ENCODE measurements at places on chromosomes 11 and 22. TPM values are rescaled to one million over a fixed set of nuclear protein-coding genes. Genes with fewer than 3 reads are reported as not detected.

Gene MMP12
- not detected for total RNA-seq

Gene OR4A5
- not detected for total RNA-seq

Gene PHOX2A
- not detected for total RNA-seq

Gene SMIM35
- 0.63 TPM for total RNA-seq

Gene YAP1
- total RNA-seq, result 0.20 TPM

Gene EHD1
- total RNA-seq, result 102 TPM

Gene INPP5J
- not detected for total RNA-seq

Gene RIBC2
- 10.4 TPM for total RNA-seq

DNA sequence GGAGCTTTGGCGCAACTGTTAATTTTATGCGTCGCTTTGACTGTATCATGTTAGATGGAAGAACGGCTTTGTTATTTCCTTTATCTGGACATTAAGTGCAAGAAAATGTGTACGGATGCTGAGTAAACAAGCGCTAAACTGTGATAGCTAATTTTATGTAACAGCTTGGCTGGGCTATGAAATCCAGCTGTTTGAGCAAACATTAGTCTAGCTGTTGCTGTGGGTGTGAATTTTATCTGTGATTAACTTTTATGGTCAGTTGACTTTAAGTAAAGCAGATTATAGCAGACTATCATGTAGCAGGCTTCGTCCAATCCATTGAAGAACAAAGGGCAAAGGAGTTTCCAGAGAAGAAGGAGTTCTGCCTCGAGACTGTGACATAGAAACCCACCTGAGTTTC, 14.0 kb downstream of the OR8A1 start:
- no peak overlapping the region for H3K27ac ChIP-seq
- no peak for DNase-seq
- H3K36me3 ChIP-seq, result no peaks in the 10 kb centered on the region
- H3K4me3 ChIP-seq, result no peak overlapping the region
- no peaks in the 10 kb centered on the region for H3K27me3 ChIP-seq

GRCh38 chr22:39240831-39241793, 3.7 kb downstream of the PDGFB start:
- H3K4me3 ChIP-seq, result peak overlapping the region; percentile 58
- no peaks in the 10 kb centered on the region for H3K27me3 ChIP-seq
- peaks cover 61% of the 10 kb centered on the region for H3K4me1 ChIP-seq
- H3K36me3 ChIP-seq, result no peaks in the 10 kb centered on the region
- peak; percentile 42 for DNase-seq
- peak overlapping the region; percentile 35 for H3K27ac ChIP-seq

GRCh38 chr11:118607401-118608359, at the start of gene PHLDB1:
Gene PHLDB1, plus strand, starts transcription at chr11:118607615. Its CDS starts 6,222 bp downstream, at chr11:118613837.
- H3K27me3 ChIP-seq, result no peaks in the 10 kb centered on the region
- peak within 1 kb of the TSS; percentile 69 for H3K27ac ChIP-seq
- no peaks in the 10 kb centered on the region for H3K36me3 ChIP-seq

- no peak overlapping the region for H3K27ac ChIP-seq
- no peaks in the 10 kb centered on the region for H3K36me3 ChIP-seq
- peaks cover 44% of the 10 kb centered on the region for H3K4me1 ChIP-seq
- DNase-seq, result no peak
- no peak overlapping the region for H3K4me3 ChIP-seq
Observed at GRCh38 chr11:117932947-117933346, 3.7 kb upstream of the TMPRSS13 start.

DNA sequence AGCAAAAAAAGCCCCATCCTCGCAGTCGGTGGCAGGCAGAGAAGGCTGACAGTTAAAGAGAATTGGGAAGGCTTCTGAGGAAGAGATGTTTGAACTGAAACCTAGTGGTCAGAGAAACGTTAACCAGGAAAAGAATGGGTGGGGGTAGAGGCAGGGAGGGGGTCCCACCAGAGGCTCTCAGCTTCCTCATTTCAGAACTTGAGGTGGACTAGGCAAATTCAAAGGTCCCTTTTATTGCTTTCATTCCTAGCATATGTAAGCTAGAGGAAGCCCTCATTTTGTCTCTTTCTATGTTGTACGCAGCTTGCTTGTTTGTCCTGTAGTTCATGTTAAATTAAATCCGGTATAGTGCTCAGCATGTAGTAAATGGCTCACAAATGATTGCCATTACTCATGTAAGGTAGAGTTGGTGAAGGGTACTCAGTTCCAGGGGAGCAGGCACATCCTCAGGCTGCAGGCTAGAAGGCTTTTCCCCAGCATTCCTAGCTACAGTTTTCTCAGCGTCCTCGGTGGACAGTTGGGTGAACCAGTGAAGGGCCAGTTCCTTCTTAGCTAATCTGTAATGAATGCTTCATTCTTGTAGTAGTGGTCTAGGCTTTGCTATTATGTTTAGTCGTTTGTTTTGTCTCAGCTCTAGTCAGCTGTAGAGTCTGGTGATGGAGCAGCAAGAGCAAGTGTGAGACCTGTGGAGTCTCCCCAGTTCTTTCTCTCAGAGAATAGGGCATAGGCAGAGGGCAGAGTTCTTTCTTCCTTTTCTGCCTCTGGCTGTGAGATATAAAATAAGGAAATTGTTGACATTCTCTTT, 58.6 kb downstream of the UVRAG start:
- no peak overlapping the region for H3K27ac ChIP-seq
- no peak for DNase-seq
- no peaks in the 10 kb centered on the region for H3K36me3 ChIP-seq
- H3K4me1 ChIP-seq, result no peaks in the 10 kb centered on the region
- no peak overlapping the region for H3K4me3 ChIP-seq
- no peaks in the 10 kb centered on the region for H3K27me3 ChIP-seq

DNA sequence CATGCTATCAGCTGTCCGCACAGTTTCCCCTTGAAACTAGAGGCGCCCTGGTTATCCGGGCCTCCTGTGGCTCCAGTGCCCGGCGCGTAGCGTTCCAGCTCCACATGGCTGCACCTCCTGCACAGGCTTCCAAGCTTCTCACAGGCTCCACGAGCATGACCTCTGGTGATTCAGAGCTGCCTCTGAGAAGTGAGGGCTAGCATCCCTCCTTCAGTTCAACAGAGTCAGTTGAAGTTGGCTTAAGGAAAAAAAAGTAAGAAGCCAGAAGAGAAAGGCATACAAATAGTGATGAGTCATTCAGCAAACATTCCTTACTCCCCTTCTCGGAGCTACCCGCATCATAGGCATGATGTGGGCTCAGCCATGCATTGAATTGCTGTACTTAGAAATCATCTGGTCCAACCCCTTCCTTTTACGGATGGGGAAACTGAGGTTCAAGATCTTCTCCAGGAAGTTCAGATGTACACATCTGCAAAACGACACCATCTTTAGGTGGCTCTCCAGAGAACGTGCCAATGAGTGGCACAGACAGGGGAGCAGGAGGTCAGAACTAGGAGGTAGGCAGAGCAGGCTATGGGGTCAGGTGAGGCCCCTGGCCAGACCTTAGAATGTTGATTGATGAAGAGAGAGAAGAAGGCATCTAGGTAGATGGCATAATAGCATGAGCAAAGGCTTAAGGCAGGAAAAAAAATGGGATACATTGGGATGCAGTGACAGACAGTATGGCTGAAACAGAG, 216.3 kb upstream of the TBCEL start:
- H3K4me3 ChIP-seq, result no peak overlapping the region
- no peak overlapping the region for H3K27ac ChIP-seq
- no peaks in the 10 kb centered on the region for H3K4me1 ChIP-seq
- H3K27me3 ChIP-seq, result no peaks in the 10 kb centered on the region

GRCh38 chr11:105937331-105937730, 84.7 kb downstream of the MSANTD4 start:
- H3K4me3 ChIP-seq, result no peak overlapping the region
- no peaks in the 10 kb centered on the region for H3K36me3 ChIP-seq
- H3K27ac ChIP-seq, result no peak overlapping the region
- DNase-seq, result no peak
- no peaks in the 10 kb centered on the region for H3K4me1 ChIP-seq
- H3K27me3 ChIP-seq, result no peaks in the 10 kb centered on the region

- no peak overlapping the region for H3K4me3 ChIP-seq
- no peaks in the 10 kb centered on the region for H3K36me3 ChIP-seq
- no peak overlapping the region for H3K27ac ChIP-seq
- H3K4me1 ChIP-seq, result peaks cover 5% of the 10 kb centered on the region
- peaks cover 3% of the 10 kb centered on the region for H3K27me3 ChIP-seq
Observed at GRCh38 chr22:45645526-45646414, 25.9 kb upstream of the ATXN10 start.

- DNase-seq, result no peak
- H3K4me3 ChIP-seq, result no peak overlapping the region
- H3K36me3 ChIP-seq, result no peaks in the 10 kb centered on the region
- no peaks in the 10 kb centered on the region for H3K27me3 ChIP-seq
Observed at GRCh38 chr11:20474176-20474881, 86.8 kb downstream of the PRMT3 start.

GRCh38 chr11:2924381-2924780, 4.8 kb downstream of the PHLDA2 start:
- H3K27me3 ChIP-seq, result no peaks in the 10 kb centered on the region
- no peak overlapping the region for H3K27ac ChIP-seq
- H3K4me3 ChIP-seq, result no peak overlapping the region
- DNase-seq, result no peak
- peaks cover 13% of the 10 kb centered on the region for H3K4me1 ChIP-seq

DNA sequence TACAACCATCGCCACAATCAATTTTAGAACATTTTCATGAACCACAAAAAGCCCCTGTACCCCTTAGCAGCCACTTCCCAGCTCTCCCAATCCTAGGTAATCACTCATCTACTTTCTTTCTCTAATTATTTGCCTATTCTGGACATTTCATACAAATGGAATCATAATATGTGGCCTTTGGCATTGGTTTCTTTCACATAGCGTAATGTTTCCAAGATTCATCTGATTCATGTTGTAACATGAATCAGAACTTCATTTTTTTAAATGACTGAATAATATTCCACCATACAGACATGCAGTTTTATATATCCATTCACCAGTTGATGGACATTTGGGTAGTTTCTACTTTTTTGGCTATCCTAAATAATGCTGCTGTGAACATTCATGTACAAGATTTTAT, 56.2 kb upstream of the RCN1 start:
- H3K4me1 ChIP-seq, result no peaks in the 10 kb centered on the region
- H3K4me3 ChIP-seq, result no peak overlapping the region
- no peak for DNase-seq
- no peaks in the 10 kb centered on the region for H3K27me3 ChIP-seq
- no peak overlapping the region for H3K27ac ChIP-seq

DNA sequence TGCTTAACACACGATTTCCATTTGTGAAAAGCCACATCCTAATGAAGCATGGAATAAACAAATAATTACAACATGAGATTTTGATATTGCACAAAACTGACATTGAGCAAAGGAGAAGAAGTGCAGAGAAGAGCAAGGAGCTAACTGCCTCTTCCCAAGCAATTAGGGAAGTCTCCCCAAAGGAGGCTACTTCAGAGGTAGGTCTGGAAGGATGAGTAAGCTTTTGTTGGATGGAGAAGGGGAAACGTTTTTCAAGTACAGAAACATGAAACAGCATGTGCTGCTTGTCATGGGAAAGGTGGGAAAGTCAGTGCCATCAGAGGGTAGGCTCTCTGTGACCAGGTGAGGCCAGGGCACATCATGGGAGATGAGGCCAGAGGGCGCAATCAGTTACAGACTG, 132.2 kb upstream of the SESN3 start:
- no peak for DNase-seq
- H3K36me3 ChIP-seq, result no peaks in the 10 kb centered on the region
- H3K4me1 ChIP-seq, result no peaks in the 10 kb centered on the region
- H3K4me3 ChIP-seq, result no peak overlapping the region

DNA sequence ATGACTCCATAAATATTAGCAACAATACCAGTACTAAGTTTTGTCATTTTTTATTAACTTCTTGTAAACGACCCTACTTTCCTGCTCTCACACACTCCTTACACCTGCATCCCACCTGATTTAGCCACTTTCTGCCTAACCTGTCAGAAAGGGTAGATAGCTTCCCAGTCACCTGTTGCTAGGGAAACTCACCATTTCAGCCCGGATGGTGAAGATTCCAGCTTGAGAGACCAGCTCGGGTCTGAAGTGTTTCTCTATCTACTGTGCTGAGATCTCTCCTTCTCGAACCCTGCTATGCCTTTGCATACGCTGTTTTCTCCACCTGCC, at the start of gene PARVG:
Gene PARVG (plus strand): TSS at position 220 of the 327 bp plus-strand sequence. CDS start 2,405 bp downstream, outside the sequence.
- no peak for DNase-seq
- H3K36me3 ChIP-seq, result peaks cover 11% of the 10 kb centered on the region
- peaks cover 24% of the 10 kb centered on the region for H3K4me1 ChIP-seq
- no peaks in the 10 kb centered on the region for H3K27me3 ChIP-seq
- peak within 1 kb of the TSS; percentile 61 for H3K4me3 ChIP-seq

DNA sequence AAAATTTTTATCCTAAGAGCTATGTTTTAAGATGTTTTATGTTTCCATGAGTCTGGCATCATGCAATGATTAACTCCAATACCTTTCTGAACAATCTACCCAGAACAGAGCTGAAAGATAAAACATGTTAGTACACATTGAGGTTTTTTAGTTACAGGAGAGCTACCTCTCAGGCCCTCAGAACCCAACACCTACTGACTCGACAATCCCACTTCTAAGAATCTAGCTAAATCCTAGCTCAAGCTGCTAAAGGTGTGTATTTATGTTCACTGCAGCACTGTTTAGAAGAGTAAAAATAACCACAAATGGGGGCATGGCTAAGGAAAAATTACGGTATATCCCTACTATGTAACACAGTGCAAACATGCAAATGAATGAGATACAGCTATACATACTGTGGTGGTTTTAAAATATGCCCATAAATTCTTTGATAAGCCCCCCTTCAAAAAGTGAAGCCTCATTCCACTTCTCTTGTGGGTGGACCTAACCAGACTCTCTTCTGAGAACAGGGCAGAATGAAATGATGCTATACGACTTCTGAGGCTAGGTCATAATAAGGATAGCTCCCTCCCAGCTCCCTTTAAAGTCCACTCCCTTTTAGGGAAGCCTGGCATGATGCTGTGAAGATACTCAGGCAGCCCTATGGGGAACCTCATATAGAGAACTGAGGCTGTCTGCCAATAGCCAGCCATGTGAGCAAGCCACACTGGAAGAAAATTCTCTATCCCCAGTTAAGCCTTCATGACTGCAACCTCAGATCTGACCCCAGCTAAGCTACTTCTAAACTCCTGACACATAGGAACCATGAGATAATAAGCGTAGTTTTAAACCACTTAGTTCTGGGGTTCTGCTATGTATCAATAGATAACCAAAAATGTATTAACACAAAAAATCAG, 29.5 kb downstream of the TMEM123 start:
- H3K27ac ChIP-seq, result no peak overlapping the region
- no peaks in the 10 kb centered on the region for H3K36me3 ChIP-seq
- H3K4me1 ChIP-seq, result peaks cover 64% of the 10 kb centered on the region
- no peak overlapping the region for H3K4me3 ChIP-seq
- no peak for DNase-seq
- no peaks in the 10 kb centered on the region for H3K27me3 ChIP-seq

GRCh38 chr11:114440121-114440860, 1.0 kb downstream of the REXO2 start:
- peak overlapping the region; percentile 94 for H3K4me3 ChIP-seq
- H3K36me3 ChIP-seq, result peaks cover 7% of the 10 kb centered on the region

GRCh38 chr11:128563942-128564641, 23.3 kb downstream of the ETS1 start:
- no peak overlapping the region for H3K27ac ChIP-seq
- no peak for DNase-seq
- H3K4me1 ChIP-seq, result peaks cover 9% of the 10 kb centered on the region
- no peaks in the 10 kb centered on the region for H3K36me3 ChIP-seq
- H3K27me3 ChIP-seq, result no peaks in the 10 kb centered on the region
